ENCODE measurements at places on chromosomes 4 and X.

- DNase-seq = peak; percentile 94
Observed at GRCh38 chrX:1453951-1454785, 1.5 kb upstream of the ASMTL start.

- no peak for DNase-seq
Observed at GRCh38 chr4:3716631-3717235, 49.5 kb upstream of the ADRA2C start.

DNA sequence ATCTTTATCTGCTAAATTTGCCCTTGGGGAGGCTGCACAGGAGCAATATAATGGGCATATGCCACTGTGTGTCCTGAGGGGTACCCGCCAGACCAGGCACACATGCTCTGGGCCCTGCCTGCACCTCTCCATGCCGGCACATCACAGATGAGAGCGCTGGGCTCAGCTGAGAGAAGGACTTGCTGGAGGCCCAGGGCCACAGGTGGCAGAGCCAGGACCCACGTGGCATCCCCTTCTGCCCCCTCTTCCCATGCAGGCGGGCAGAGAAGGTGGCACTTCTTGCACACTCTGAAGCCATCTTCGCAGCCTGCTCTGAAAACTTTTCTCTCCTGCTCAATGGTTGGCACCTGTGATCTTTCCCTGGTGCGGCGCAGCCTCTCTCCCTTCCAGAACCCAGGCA is 20.1 kb downstream of the CPZ start:
- no peak for DNase-seq

- DNase-seq = no peak
Observed at GRCh38 chr4:37821953-37822605, 4.4 kb upstream of the PGM2 start.

DNA sequence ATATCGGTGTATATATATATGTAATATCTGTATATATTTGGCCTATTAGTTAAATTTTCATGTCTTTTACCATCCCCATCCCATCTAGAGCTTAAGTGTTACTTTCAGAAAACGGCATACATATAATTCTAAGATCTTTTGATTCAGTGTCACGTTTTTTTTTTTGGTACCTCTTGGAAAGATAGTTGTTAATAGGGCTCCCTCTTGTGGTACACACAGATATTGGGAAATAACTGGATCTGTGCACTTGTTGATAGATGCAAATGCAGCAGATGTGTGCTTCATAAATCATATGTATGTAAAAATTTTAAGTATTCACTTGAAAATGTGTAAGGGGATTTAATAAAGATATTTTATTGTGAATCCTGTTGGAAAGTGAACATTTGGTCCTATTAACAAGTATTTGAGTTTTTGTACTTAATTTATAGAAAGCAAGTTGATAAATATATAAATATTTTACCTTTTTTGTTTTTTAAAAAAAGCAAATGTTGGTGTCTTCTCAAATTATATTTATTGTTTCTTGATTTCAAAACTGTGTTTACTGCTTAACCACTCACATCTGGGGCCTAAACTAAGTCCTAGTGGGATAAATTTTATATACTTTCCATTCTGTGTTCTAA is 74.7 kb downstream of the PAQR3 start:
- DNase-seq = peak; percentile 58

- no peak for DNase-seq
Observed at GRCh38 chr4:33323393-33323792, 2603.2 kb downstream of the PCDH7 start.

DNA sequence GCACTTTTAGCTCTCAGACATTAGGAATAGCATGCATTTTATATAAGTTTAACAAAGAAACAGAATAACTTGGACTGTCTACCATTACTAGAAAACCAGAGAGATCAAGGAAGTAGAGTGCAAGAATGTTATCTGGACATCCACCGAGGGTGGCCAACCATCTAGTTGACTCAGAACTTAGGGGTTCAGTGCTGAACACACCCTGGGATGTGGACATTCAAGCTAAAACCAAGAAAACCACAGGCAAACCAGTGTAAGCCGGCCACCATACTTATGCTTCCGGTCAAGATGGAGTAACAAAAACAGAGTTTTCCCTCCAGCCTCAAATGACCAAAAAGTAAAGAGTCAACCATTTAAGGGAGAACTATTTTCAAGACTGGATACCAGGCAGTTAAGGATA is 181.4 kb upstream of the MXRA5 start:
- DNase-seq = no peak

GRCh38 chr4:1328267-1329155 is 18.5 kb upstream of the UVSSA start:
- DNase-seq = peak; percentile 17

DNA sequence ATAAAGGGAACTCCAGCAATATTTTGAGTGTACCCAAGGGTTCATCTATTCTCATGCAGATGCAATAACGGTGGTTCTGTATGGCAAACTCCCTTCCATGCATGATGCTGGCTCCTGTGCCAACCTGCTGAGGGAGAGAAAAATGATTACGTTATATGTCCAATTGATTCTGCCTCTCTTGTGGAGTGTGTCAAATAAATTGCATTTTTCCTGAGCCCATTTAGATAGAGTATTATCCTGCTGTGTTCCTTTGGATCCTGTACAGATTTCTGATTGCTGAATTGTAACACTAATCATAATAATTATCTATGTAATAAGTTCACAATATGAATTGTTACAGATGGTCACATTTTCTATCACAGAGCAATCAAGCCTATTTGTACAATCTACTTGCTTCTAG is 821.7 kb downstream of the C4orf33 start:
- no peak for DNase-seq

DNA sequence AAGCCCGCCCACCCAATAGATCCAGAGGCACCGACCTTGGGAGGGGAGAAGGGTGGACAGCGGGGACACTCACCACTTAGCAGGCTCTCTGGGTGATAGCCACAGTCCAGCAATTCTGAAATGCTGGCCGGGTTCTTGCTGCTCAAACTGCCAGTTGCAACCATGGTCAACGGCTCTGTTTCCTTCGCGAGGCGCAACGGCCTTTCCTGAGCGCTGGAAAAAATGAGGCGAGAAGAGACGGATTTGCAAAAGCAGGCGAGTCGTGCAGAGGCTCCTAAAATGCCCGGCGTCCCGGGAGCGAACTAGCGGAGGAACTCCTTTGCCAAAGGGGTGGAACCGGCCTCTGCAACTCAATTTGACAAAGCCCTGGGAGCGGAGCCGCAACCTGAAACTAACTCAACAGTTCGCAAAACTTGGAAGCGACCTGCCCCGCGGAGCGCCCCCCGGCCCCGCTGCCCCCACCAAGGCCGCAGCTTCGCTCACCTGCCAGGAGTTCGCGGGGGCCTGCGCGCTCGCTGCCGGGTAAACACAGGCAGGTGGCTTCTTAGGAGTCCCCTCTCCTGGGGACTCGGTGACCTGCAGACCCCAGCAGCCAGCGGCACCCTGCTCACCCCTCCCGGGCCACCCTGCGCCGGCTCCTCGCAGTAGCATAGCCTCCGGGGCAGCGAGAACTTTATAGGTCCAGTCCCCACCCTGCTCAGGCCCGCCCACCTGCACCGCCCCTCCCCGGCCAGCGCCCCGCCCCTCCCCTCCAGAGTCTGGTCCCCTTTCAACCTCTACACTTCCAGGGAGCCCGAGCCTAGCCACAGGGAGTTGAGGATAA is at the start of gene DDIT4L:
Gene DDIT4L, minus strand, starts transcription at position 649 of the 823 bp plus-strand sequence. Its CDS starts 485 bp downstream, at position 164.
- DNase-seq = peak; percentile 56

DNA sequence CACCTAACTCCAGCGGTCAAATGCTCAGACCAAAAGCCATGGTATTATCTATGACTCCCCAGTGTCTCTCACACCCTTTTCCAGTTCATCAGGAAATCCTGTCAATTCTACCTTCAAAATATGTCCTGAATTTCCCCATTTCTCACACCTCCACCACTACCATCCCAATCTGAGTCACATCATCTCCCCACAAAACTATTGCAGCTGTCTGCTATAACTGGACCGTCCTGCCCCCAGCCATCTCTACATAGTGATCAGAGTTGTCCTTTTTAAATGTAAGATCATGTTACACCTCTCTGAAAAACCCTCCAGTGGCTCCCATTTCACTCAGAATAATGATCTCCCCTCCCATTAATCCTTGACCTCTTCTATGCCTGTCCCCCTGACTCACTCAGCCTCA is 6.8 kb upstream of the ODAPH start:
- no peak for DNase-seq

DNA sequence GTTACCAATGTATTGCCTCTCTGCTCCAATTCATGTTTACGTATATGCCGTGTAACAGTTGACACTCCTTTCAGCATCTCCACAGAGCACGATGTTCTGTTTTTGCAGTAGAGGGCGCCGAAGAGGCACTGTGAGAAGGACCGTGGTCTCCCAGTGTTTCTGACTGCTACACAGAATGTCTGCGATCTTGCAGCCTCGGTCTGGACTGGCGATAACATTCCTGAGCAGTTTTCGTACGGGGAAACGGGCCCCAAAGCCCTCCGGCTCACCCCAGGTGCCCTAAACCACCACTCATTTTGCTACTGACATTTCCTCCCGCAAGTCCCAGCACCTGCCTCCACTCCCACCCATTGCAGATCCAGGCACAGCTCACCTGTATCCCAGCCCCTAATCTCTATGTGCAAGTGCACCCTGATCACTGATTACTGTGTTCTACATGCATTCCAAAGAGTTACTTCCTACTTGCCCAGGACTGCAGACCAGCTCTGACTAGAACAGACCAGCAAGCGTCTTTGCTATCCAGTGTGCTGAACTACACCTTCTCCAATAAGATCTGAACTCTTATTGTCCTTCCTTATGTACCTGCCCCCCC is 12.4 kb upstream of the NFXL1 start:
- peak; percentile 66 for DNase-seq

DNA sequence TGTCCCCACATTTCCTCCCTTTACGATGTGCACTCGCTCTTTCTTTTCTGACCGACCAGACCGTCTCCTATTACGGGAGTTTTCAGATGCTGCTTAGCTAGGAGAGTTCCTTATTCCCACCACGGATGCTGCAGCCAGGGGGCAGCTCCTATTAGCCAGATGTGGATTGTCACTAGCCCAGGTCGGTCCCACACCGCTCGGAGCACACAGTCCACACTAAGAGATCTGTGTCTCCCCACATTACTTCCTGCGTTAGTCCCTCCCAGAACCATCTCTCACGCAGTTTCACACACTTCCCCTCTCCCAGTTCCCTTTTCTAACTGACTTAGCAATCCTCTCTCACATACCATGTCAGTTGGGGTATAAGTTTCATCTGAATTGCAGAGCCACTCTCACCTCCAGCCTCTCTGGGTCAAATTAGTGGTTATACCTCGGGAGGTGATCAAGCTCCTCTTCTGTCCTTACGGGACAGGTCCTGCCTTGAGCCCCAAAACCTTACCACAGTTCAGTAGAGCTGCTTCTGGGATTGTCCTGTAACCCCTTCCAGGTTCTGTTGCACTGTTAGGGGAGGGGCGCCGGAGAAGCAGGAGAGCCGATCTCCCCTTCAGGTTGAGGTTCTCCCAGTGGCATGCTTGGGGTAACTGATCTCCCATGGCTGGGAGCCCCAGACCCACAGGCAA is 28.2 kb downstream of the SULT1E1 start:
- no peak for DNase-seq

- no peak for DNase-seq
Observed at GRCh38 chrX:128884430-128884829, 638.9 kb downstream of the SMARCA1 start.

GRCh38 chr4:96228463-96228862 is 388.6 kb downstream of the PDHA2 start:
- DNase-seq = no peak

DNA sequence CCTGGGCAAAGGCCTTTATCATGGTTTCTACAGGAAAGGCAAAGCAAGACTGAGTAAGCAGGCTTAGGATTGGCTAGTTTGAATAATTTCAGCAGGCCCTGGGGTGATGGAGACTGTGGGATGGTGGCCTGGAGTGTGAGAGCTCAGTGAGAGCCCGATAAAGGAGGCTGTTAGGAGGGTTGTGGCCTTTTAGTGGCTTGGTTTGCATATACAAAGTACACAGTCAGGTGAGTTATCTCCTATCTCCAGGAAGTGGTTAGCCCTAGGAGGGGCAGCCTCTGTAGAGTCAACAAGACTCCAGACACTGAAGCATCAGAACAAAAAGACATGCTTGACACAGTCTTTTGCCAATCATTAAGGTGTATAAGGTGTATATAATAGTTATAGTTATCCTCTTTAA is 157.2 kb downstream of the CFAP299 start:
- no peak for DNase-seq

GRCh38 chr4:102764901-102765300 is 4.1 kb upstream of the MANBA start:
- DNase-seq = no peak

DNA sequence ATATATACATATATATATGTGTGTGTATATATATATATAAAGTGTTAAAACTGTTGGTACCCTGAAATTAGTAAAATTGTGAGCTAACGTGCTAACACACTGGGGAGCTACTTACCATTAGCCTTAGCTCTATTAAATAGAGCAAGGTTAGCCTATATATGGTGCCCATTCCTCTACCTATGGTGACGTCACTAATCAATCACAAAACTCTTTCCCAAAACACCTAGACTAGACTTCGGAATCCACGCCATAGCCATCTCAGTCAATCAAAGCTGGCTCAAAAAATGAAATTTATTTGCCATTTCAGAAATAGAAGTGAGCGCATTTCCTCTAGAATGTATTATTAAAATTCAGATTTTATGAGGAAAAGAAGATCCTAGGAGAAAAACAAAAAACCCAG is 229.0 kb upstream of the TENM3 start:
- no peak for DNase-seq

- DNase-seq = no peak
Observed at GRCh38 chr4:186137196-186137794, 32.8 kb downstream of the FAM149A start.

DNA sequence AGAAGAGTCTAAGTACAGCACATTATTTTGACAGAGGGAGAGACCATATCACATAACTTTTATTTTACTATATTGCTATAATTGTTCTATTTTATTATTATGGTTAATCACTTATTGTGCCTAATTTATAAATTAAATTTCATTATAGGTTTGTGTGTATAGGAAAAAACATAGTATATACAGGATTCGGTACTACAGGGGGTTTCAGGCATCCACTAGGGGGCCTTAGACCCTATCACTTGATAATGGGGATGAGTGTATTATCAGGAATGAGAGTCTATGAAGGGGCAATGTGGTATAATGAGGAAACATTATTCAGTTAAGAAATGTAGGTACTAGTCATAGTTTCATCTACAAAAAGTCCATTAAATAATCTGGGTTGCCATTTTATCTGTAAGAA is 833.1 kb downstream of the C4orf33 start:
- no peak for DNase-seq

- no peak for DNase-seq
Observed at GRCh38 chrX:72620550-72621145, 48.0 kb upstream of the HDAC8 start.

GRCh38 chrX:53616946-53617345 is 69.6 kb downstream of the HUWE1 start:
- DNase-seq = no peak

DNA sequence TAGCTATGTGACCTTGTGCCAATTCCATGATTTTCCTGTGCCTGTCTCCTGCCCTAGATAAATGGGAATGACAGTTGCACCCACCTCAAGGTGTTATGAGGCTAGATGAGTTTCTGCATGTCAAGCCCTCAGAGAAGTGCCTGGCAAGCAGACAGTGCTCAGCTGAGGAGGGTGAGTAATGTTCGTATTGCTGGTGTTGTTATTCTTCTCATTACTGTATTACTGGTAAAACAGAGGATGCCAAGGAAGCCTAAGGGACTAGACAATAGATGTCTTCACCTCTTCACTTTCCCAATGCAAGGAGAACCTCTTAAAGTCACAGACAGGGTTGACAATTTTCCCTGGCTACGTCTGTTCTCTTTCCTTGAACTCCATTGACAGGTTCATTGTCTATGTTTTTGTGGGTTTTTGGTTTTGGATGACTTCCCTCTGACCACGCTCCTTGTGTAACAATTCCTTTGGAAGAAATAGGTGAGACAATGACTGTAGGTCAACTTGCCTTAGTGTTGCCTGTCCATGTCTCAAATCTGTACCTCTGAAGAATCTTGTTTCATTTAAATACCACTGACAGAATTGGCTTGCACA is 19.2 kb downstream of the ETDC start:
- no peak for DNase-seq
